Bronchial epithelial cell (primary cell): ENCODE measurements at places on chromosomes 13 and 19.

DNA sequence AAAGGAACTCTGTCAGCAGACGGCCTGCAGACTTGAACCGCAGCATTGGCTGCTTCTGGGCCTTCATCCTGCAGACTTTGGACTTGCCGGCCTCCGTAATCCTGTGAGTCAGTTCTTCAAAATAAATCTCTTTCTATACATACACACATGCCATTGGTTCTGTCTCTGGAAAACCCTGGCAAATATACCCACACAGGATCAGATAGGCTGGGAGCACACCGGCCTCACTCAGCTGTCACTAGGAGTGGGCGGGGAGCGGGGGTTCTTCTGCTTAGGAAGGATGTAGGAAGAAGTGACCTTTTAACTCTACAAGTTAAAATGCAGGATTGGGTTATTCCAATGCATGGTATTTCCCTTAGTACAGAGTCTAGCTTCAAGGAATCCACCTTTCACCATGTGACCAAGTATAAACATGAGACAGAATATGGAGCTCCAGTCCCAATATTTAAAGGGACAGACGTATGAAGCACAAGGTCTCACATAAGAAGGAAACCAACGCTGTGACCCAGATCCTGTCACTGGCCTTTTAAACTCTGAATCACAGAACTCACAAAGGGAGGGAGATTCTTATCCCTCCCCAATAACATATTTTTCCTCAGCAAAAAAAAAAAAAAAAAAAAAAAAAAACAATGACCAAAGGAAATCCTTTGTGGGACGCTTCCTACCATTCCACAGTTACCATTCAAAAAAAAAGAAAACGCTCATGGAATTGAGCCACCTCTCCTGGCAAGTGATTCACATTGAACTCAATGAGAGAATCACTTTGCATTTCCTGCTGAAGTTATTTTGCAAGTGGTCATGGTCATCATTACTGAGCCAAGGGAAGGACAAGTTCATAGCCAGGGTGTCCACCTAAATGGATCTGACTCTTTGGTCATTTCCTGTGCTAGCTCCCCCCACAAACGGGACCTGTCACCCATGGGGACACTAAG, 352.9 kb downstream of the FOXO1 start:
- DNase-seq: no peak

- DNase-seq: peak; percentile 8
Measured at GRCh38 chr13:28220166-28220565, 81.8 kb downstream of the PAN3 start.

DNA sequence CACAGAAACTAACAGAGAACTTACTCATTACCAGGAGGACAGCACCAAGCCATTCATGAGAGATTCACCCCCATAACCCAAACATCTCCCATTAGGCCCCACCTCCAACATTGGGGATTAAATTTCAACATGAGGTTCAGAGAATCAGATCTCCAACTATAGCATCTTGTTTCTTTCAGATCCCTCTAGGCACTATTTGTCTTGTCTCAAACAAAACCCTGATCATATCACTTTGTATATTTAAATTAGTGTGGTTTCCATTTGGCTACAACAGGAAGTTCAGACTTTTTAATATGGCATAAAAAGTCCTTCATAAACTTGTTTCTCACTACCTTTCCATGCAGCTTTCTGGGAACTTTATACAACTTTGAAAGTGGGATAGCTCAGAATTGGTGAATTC, 699.0 kb upstream of the MIR17HG start:
- no peak for DNase-seq

- peak; percentile 85 for DNase-seq
Measured at GRCh38 chr19:35740423-35741202, 1.6 kb downstream of the IGFLR1 start.

DNA sequence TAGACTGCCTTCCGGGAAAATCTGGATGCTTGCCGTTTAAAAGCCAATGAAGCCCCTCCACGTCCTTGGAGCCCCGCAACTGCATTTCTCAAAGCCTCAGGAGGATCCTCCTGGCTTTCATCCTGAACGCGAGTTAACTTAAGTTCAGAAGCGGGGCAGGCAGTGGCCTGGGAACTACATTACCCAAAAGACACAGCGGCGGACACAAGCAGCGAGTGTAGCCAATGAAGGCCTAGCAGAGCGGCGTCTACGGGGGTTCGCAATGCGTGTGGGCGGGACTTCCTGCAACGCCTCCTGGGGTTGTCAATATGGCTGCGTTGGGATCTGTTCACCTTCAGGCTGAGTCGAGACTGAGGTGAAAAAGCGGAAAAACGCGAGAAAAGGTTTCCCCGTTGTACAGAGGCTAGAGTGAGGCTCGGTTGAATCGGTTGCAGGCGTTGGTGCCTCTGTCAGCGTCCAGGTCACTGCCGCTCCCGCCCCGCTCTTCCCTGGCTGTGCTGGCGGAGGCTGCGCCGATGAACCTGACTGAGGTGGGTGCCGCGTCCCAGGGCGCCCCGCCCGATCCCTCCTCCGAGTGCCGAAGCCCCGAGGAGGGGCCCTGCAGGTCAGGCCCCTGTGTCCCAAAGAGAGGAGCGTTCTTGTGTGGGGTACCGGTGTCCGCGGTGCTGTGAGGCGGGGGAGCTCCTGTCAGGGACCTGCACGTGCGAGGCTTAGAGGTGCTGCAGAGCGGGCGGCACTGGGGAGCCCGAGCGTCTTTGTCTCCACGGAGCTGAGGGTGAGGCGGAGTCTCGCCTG, at the start of gene ZNF17:
Gene ZNF17 (plus strand): TSS at position 285 of the 795 bp plus-strand sequence. CDS start 2,455 bp downstream, outside the sequence.
- DNase-seq: peak; percentile 90

- peak; percentile 10 for DNase-seq
Measured at GRCh38 chr13:26459276-26460131, 98.0 kb upstream of the WASF3 start.

DNA sequence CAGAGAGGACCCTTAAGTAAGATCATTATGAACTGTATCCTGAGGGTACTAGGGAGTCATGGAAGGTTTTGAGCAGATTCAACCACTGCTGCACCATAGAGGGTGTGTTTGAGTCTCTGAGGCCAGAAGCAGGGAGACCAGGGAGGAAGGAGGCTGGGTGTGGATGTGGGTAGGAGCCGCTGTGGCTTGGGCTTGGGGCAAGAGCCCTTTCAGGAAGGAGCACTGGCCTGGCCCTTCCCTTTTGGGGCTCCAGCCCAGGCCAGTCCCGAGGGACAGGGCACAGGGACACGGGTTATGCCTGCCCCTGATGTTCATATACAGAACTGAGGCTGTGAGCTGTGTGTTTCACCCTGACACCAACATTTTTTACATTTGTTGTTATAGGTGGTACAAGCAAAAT, 7.2 kb downstream of the CIC start:
- DNase-seq: no peak

GRCh38 chr13:59468396-59468795, 695.3 kb downstream of the DIAPH3 start:
- DNase-seq: no peak

GRCh38 chr13:81001828-81002385, 661.0 kb upstream of the SPRY2 start:
- DNase-seq: no peak

- DNase-seq: no peak
Measured at GRCh38 chr13:51645761-51646670, 61.8 kb downstream of the WDFY2 start.

- DNase-seq: no peak
Measured at GRCh38 chr13:38518328-38518727, 168.5 kb upstream of the FREM2 start.
